ENCODE measurements at places on chromosomes 4 and X.

DNA sequence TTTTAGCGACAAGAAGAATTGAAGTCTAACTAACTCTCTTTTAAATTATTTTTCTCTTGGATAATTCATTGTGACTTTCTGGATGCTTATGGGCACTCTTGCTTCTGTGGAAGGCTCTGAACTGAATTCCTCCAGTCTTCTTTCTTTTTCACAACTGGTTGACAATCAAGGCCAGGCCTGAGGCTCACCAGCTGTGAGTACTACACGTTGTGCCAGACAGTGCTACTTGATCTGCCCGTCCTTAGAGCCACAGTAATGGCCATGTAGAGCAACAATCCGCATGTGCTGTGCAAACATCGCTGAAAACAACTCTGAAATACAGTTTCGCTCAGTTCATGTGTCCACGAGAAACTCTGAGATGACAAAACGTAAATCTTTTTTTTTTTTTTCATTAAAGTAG is 1336.3 kb upstream of the AGA start:
- DNase-seq, result no peak

GRCh38 chrX:124238268-124238667 is 94.2 kb upstream of the TEX13D start:
- DNase-seq, result no peak

GRCh38 chrX:38652934-38653442 is 91.6 kb downstream of the TSPAN7 start:
- no peak for DNase-seq

- DNase-seq, result no peak
These were observed 157.5 kb upstream of the SMIM31 start for GRCh38 chr4:164596318-164596878.

- DNase-seq, result no peak
These were observed 1594.6 kb downstream of the ARAP2 start for GRCh38 chr4:34649716-34650115.

DNA sequence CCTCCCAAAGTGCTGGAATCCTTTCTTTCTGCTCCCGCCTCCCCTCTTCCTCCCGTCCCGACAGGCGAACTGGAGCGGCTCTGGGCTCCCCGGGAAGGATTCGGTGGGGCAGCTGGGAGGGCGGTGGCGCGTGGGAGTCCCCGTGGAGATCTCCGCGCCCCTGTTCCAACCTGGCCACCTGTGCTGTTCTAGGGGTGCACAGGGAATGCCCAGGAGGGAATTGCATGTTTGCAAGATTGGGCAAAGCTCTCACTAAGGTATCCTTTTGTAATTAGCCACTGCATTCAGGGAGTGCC is 11.2 kb upstream of the ELF4 start:
- no peak for DNase-seq

DNA sequence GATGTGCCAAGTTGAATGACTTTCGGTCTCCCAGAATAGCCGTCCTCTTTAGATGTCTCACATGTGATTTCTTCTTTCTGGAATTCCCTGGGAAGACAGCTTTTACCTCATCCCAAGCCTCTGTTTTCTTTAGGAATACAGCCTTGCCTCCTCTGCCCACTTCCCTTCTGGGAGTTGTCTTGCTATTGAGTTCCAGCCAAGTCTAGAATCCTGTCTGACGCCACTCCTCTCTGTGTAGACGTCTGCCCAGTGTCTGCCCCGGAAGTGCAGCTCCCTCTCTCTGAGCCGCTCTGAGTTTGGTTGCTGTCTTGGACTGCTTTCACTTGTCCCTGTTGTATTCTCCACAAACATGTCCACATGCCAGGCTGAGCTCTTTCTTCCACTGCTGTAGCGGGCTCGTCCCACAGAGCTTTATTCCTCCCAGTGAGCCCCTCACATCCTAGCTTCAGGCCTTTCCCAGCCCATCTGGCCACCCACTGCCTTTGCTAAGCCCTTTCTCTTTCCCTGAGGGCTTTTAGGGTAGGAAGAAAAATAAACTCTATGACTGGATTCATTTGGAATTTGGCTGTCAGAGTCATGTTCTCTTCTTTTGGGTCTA is 9.0 kb upstream of the IGFBP7 start:
- peak; percentile 63 for DNase-seq

- DNase-seq, result no peak
These were observed 136.7 kb upstream of the C1QTNF7 start for GRCh38 chr4:15291122-15291521.

DNA sequence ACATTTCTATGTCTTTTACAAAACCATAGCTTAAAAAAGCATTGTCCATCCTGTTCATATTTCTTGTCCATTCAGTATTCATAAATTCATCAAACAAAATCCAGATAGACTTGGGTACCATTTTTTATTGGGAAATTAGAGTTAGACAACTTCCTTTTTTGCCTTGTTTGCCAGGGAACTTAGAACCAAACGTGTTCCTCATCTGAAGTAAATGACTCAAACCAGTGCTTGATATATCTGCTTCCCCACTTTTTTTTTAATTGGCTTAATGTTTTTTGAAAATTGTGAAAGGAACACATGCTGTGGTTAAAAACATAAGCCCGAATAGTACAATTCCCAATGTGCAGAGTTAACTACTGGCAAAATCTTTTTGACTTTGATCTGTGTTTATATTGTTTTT is 44.2 kb downstream of the DLG3 start:
- DNase-seq, result no peak

DNA sequence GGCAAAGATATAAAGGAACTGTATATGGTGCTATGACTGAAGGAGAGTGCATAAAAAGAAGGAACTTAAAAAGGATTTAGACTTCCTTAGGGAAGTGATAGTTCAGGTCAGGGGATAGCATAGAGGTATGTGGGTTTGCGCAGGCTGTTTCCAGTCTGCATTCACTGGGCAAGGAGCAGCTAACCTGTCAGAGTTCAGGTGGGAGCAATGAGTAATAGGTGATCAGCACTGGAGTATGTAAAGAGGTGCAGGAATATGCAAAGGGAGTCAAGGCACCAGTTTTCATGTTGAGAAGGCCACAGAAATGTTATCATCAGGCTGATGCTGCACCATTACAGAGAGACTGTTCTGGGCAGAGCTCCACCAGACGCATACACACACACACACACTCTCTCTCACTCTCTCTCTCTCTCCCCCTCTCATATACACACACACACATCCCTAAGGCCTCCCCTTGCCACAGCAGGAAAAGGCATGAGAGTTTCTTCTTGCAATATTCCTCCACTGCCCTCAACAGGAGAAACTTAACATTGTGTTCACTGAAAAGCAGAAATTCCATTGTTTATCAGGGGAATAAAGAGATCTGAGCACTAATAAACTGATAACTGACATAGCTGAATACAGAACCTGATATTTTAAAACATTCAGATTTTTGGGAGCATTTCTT is 256.4 kb upstream of the GRID2 start:
- DNase-seq, result peak; percentile 22

GRCh38 chrX:77723681-77724080 is 62.3 kb downstream of the ATRX start:
- DNase-seq, result no peak

- no peak for DNase-seq
These were observed 306.0 kb downstream of the RPA4 start for GRCh38 chrX:97189668-97190067.

DNA sequence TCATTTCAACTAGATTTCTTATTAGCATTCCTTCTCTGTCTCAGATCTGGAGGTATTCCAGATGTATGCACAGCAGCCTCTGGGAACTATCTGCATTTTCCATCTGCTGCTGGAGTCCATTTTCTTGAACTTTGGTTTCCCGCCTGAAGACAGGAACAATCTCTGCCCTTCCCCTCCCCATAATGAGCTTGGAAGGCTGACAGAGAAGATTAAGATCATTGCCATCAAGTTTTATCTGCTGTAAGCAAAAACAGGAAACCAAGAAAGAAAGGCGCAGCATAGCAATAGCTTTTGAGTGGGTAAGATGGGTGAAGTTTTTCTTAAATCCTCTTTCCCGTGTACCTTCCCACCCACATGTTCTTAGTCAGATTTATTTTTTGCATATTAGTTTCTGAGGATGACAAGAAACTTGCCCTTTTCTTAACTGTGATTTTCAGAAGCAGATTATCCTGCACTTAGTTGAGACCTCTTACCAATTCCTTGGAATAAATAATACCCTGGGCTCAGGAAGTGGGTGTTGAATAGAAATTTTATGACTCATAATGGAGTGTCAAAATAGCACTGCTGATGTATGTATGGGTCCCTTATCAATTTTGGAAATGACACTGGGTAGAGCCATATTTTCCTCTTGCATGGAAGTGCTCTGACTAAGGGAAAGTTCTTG is 78.3 kb downstream of the CT47B1 start:
- no peak for DNase-seq

- no peak for DNase-seq
These were observed 355.5 kb downstream of the KCNIP4 start for GRCh38 chr4:21592970-21593670.

GRCh38 chr4:21888195-21888976 is 60.2 kb downstream of the KCNIP4 start:
- peak; percentile 72 for DNase-seq

DNA sequence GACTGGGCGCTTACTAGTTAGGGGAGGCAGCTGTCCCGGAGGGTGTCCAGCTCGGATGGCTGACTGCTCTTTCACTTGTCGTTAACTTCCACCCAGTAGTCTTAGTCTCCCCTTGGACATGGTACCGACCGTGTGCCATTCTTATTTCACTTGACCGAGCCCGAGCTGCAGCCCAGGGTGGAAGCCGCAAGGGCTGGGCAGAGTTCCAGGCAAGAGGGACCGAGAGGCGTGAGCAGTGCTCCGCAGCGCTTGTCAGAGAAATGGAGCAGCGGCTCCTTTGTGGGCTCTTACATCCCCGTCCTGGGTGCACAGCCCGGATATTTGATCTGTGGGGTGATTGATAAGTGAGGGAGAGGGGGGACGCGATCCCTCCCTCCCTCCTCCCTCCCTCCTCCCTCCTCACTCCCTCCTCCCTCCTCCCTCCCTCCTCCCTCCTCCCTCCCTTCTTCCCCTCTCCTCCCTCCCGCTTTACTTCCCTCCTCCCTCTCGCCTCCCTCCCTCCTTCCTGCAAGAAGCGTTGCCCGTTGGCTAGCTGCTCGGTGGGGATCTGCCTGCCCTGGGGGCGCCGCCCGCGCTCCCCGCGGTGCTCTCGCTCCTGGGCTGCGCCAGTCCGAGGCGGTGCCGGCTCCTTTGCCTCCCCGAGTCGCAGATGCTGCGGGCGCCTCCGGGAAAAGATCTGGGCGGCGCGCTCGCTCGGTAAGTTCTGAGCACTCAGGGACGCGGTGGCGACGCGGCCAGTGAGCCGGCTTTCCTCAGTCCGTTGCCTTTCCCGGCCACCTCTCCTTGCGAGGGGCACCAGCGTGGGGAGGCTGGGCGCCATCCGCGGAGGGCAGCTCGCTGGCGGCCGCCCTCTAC is at the start of gene SLITRK2:
Gene SLITRK2 (plus strand): TSS at position 499 of the 855 bp plus-strand sequence. CDS start 4,597 bp downstream, outside the sequence.
- DNase-seq, result no peak
